ENCODE measurements at places on chromosomes 13 and 19. TPM values are rescaled to one million over a fixed set of nuclear protein-coding genes. Genes with fewer than 3 reads are reported as not detected.

GRCh38 chr13:36353001-36353400, 6.8 kb upstream of the SPART start:
- no peak for DNase-seq

GRCh38 chr13:44451126-44451525, 77.5 kb downstream of the SERP2 start:
- no peak for DNase-seq

DNA sequence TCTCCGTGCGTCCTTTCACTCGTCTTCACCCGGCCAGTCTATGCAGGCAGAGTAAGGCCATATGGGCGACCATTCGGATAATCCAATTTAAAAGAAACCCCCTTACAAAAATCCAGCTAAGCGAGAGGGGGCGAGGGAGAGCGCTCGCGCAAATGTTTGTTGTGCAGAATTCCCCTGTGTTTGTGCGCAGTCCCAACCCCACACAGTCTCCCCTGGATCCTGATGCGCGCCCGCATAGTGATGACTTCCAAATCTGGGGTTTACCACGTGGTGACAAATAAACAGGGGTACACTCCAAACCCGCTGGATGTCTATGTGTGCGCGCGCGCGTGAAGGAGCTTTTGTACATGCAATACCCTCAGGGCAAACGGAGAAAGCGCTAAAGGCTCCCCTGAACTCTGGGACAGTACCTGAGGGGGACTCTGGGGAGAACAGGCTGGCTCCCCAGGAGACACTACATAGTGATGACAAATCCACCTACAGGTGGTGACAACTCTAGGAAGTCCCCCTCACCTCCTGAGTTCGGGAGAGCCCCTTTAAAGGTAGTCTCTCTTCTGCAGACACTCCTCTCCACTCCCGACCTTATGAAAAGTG, 8.5 kb downstream of the SOX21 start:
- DNase-seq: peak; percentile 73

- no peak for DNase-seq
Observed at GRCh38 chr19:50649433-50650391, at the start of gene C19orf81. C19orf81 (plus strand) TSS chr19:50649445; CDS start chr19:50649445, 0 bp downstream.

Gene C2CD4C
- total RNA-seq: 0.97 TPM

DNA sequence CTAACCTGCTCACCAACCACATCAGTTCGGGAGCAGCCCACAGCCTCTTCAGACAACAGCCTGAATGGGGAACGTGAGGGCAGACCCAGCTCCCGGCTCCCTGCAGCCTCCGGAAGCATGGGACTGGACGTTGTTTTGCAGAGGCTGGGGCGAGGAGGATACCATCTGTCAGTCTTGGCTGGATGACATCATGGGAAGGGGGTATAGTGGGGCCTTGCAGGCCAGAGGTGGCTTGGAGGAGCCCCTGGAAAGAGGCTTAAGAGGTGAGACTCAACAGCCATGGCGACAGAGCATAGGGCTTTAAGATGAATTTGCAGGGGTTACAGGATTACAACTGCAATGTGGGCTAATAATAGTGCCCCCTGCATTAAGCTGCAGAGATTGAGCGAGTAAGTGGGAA, 1.5 kb downstream of the FXYD3 start:
- DNase-seq: no peak

Gene MRPL54
- total RNA-seq: 53.2 TPM

- DNase-seq: peak; percentile 92
Observed at GRCh38 chr13:29923554-29924481, 73.4 kb upstream of the UBL3 start.

Gene GFY
- total RNA-seq: not detected

- DNase-seq: no peak
Observed at GRCh38 chr13:101846701-101847100, 394.2 kb downstream of the ITGBL1 start.

GRCh38 chr19:16139752-16140151, 3.7 kb upstream of the HSH2D start:
- DNase-seq: no peak

- DNase-seq: peak; percentile 49
Observed at GRCh38 chr13:111082240-111082639, 32.9 kb upstream of the ARHGEF7 start.

Gene SMIM44
- not detected for total RNA-seq

DNA sequence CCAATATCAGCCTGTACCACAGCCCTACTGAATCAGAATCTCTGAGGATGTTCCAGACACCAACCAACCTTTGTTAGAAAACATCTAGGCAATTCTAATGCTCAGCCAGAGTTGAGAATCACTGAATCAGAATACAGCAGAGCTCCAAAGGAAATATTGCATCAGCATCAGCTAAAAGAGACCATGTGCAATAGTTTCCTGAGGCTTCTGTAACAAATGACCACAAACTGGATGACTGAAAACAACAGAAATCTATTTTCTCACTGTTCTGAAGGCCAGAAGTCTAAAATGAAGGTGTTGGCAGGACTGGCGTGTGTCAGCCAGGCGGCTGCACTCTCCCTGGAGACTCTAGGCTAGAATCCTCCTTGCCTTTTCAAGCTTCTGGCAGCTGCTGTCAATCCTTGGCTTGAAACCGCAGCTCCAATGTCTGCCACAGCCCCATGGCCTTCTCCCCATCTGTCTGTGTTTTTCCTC, 1.2 kb upstream of the DCT start:
- no peak for DNase-seq

- no peak for DNase-seq
Observed at GRCh38 chr19:39007096-39007495, 25.3 kb downstream of the FBXO27 start.

- no peak for DNase-seq
Observed at GRCh38 chr19:13430790-13431582, 75.3 kb downstream of the CACNA1A start.

Gene TMEM255B
- 0.89 TPM for total RNA-seq

Gene FCER2
- not detected for total RNA-seq

DNA sequence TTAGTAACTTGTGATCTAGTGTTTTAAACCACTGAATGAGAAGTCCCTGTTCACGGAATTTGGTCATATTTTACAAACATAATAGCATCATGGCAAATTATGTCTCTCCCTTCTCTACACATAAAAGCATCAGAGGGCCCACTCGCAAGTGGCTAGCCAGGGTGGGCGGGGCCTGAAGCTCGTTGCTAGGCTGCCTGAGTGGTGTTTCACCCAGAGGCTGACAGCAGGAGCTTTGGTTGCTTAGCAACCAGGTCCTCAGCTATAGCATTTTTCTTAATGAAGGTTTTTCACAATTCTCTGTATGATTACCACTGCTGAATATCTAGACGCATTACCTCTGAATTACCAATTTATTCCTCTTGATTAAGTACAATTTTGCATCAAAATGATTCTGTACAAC, 126.5 kb downstream of the NALCN start:
- no peak for DNase-seq

Gene SOX21
- not detected for total RNA-seq

GRCh38 chr19:35266520-35267352, 2.0 kb upstream of the USF2 start:
- no peak for DNase-seq

- no peak for DNase-seq
Observed at GRCh38 chr13:101455863-101456262, 3.4 kb downstream of the ITGBL1 start.

DNA sequence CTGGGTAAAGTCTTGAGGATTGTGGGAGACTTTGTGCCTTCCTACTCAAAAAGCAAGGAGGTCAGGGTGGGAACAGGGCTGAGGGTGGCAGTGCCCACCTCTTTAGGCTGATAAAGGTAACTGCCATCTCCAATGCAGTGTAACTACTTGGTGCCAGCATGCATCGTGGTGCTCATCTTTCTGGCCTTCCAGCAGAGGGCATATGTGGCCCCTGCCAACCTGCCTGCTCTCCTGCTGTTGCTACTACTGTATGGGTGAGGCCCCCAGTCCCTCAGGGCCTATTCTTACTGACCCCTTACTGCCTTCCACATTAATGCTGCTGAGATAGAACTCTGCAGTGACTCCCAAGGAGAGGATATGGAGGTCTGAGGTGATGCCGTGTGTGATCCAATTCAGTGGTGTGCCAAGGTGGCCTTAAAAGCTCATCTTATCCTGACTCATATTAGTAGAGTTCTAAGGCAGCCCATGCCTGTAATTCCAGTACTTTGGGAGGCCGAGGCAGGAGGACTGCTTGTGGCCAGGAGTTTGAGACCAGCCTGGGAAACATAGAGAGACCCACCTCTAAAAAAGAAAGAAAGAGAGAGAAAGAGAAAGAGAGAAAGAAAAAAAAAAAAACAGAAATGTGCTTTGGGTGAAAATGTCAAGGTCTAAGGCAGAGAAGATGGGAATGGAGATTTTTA, 9.7 kb upstream of the ARHGAP45 start:
- DNase-seq: no peak

DNA sequence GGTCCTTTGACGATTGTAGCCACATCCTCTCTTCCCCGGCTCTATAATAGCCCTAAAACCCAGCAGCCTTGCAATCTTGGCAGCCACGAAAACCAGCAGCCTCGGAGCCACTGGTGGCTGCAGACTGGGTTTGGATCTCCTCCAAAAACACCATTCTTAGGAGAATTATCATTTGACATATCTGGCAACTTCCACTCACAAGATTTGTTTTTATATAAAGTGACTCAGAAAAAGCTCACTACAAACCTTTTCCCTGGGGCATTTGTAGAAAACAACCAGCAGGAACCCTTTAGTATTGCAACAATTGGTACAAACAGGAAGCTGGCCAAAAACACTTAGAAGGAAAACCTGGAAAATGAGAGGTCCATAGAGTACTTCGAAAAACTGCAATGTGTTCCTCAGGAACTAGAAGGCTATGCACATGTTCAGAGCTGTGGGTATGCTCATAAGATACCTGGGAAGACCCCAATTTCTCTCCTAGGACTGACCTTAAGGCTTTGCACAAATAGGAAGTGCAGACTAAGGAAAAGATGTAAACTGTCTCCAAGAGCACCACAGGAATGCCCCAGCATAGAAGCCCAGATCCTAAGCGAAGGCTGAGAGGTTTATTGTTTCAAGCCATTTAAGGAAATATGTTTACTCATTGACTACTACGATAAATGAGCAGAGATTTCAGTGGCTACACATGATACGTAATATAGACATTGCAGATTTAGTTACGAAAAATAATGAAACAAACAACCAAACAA, 71.2 kb downstream of the MYO16 start:
- DNase-seq: no peak

- DNase-seq: no peak
Observed at GRCh38 chr19:37078717-37079032, 442 bp downstream of the ZNF420 start.

Gene SIGLEC10
- not detected for total RNA-seq

Gene HSH2D
- total RNA-seq: not detected

GRCh38 chr19:55354698-55355212, at the start of gene COX6B2:
COX6B2 (minus strand) TSS chr19:55354719; CDS start chr19:55354521, 198 bp downstream.
- no peak for DNase-seq

DNA sequence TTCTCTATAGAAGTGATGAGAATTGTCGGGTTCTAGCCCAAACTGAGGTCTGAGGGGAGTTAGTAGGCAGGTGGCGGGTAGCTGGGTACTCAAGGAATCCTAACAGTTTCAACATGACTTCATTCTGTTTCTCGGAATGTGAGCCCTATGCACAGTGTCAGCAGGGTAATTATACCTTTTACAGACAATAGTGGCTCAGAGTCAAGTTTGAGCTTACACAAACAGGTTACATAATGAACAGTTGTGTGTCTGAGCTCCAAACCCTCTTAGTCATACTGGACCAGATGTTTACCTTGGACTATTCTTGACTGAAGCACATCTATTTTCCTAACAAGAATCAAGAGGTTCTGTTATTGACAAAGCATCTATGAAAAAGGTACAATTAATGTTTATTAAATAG, 1066.7 kb upstream of the PCDH20 start:
- DNase-seq: no peak

DNA sequence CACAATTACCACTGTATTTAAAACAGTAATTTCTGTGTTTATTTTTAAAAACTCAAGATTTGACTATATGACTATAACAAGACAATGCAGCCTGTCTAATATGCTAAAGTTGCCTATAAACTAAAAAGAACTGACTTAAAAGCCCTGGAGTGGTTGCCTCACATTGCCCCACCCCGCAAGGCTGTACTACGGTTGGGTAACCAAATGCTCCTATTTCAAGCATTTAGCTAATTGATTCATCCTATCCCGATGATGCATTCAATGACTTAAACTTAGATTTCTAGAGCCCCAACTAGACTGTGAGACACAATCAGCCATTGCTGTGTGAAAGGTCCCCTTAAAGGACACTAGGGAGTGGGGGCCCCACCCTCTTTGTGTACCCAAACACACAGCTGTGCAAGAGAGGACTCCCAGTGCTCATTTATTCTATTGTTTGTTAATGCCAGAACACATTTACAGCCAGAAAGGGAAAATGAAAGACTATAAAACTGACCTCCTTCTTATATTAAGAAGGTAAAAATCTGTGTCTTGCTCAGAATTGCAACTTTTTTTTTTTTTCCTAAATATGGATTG, 66.9 kb downstream of the MIPEP start:
- no peak for DNase-seq

DNA sequence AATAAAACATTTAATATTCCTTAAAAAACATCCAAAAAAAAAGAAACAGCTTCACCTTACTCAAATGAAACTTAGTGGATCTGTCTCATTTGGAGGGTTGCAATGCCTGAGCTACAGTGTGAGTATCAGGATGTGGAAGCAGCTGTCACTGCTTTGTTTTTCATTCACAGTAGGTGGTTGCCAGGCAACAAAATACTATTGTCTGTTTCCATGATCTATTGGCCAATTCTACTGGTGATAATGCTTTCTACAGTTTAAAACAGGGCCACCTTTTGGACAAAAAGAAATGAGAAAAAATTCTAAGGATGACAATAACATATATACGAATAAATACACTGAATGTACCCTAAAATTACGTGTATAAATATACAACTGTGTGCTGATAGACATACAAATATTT, 3.0 kb downstream of the ENOX1 start:
- DNase-seq: no peak

Gene RETN
- total RNA-seq: not detected

DNA sequence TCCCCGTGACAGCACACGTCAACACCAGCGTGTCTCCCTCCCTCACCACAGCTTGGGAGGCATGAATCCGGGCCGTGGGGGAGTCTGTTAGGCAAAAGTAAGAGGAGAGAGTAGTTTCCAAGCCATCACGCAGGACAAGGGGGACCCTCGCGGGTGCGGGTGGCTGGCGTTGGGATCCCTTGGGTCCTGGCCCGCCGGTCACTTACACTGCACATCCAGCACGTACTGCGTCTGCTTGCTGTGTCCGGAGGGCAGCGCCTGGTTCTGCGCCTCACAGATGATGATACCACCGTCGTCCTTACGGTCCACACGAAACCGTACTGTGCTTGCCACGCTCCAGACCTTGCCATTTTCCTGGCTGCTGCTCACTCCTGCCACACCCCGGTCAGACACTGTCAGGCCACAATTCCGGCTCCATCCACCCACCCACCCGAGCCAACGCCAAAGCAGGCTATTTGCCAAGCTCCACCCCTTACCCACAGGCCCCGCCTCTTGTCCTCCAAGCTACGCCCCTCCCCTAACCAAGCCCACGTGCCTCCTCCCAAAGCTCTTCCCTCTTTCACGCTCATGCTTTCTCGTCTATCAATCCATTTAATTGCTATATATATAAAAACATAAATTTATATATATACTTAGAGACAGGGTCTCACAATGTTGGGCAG, 6.6 kb upstream of the ZNF428 start:
- DNase-seq: no peak

- DNase-seq: no peak
Observed at GRCh38 chr13:25417535-25417934, 45.8 kb downstream of the ATP8A2 start.

GRCh38 chr13:95247171-95247570, 54.1 kb downstream of the ABCC4 start:
- DNase-seq: no peak

All from osteocyte (in vitro differentiated cells).